Stimulated activated CD4-positive, alpha-beta T cell treated with anti-CD3 and anti-CD28 coated beads, Interleukin-15, amount 100 ng/mL, for 1 hour (primary cell): ENCODE measurements at places on chromosomes 11 and 22.

DNA sequence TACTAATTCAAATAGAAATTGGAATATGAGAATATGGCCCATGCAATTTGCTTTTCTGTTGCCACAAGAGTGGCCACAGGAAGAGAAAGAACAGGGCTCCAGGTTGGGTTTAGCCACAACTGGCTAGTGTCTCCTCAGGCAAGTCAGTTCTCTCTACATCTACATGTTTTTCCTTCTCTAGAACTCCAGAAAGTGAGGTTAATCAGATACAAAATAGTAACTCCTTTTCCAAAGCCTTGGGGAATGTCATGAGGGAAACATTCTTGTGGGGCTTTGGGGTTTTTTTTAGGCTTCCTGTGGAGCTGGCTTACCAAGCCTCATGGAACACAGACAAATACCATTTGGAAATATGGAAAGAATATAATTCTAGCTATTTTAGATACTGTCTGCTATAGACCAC lies 161.6 kb downstream of the NAV2 start:
- DNase-seq, result no peak

- no peak for DNase-seq
These were observed 17.3 kb downstream of the APOL2 start for GRCh38 chr22:36221799-36222751.

DNA sequence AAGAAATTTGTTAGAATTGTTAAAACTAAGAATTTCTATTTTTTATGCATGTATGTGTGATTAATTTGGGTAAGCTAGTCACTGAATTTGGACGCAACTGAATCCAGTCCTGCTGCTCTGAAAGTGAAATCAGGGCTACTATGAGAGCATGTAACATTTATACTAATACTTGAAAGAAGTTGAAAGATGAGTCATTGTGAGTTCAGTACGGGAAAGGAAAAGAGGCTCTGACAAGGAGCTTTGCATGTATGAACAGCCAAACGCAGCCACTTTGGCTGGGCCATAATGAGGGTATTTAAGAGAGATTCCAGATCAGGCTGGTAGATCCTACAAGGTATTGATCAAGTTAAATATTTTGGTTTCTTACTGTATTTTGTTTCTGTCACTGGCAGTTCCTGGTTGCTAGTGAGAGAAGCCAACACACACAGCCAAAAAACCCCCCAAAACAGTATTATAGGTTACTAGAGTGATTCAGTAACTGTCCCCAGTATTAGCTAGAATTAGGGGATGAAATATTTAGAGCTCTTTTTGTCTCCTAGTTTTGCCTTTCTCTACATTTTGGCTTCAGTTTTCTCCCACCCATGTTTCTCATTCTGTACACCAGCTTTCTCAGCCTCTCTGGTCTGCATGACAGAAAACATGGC lies 14.1 kb downstream of the AASDHPPT start:
- DNase-seq, result no peak

- DNase-seq, result no peak
These were observed 3.7 kb upstream of the CHST1 start for GRCh38 chr11:45669146-45669545.

DNA sequence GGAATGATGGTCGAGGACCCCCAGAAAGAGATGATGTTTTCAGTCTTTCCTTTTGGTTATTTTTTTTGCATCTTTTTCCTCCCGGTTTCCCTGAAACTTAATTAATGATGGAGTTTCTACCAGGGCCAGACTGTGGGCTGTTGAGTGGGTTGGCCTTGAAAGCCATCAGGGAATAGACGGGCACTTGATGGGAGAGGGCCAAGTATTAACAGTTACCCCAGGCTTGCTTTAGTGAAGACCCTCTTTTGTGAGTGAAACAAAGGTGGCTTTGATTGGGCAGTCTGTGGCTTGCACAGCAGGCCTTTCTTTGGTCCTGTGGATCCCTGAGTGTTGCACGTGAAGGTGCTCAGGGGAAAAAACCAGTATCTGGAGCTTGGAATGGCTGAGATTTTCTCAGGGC lies 56.9 kb downstream of the AMOTL1 start:
- DNase-seq, result no peak
